ENCODE measurements at places on chromosomes 16 and 17. TPM values are rescaled to one million over a fixed set of nuclear protein-coding genes. Genes with fewer than 3 reads are reported as not detected.

The WIPI1 gene
- total RNA-seq, result 66.0 TPM

- no peak for DNase-seq
Measured at GRCh38 chr17:76134911-76135809, 5.9 kb downstream of the FOXJ1 start.

The CCL4 gene
- not detected for total RNA-seq

The CHD9 gene
- total RNA-seq, result 15.8 TPM

DNA sequence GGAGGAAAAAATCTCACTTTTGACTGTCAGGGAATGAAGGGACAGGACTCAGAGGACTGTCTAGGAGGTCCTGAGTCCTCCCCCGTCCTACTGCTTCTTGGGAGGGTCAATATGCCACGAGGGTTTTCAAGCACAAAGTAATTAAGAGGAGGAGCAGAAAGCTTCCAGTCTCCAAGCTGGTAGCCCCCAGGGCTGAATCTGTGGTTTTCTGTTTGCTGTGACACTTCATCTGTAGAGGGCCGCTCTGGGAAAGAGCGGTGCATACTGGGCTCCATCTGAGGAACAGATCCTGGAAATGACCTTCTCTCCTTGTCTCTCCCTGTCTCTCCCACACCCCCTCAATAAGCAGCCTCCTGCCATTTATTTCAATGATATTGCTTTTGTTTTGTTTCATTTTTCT is 180.1 kb upstream of the SDK2 start:
- DNase-seq, result no peak

The C16orf46 gene
- 0.80 TPM for total RNA-seq

GRCh38 chr16:85284141-85284817 is 172.0 kb upstream of the CIBAR2 start:
- no peak for DNase-seq

The P2RX5 gene
- not detected for total RNA-seq

- DNase-seq, result no peak
Measured at GRCh38 chr17:8140065-8141029, 11.9 kb downstream of the PER1 start.

The CLEC3A gene
- total RNA-seq, result 10.9 TPM

- no peak for DNase-seq
Measured at GRCh38 chr16:81174644-81175324, 63.7 kb upstream of the BCO1 start.

The TLCD3A gene
- 51.4 TPM for total RNA-seq

GRCh38 chr17:71068408-71068750 is 899.0 kb downstream of the KCNJ2 start:
- DNase-seq, result no peak
